ENCODE measurements at places on chromosomes 13 and 19.

DNA sequence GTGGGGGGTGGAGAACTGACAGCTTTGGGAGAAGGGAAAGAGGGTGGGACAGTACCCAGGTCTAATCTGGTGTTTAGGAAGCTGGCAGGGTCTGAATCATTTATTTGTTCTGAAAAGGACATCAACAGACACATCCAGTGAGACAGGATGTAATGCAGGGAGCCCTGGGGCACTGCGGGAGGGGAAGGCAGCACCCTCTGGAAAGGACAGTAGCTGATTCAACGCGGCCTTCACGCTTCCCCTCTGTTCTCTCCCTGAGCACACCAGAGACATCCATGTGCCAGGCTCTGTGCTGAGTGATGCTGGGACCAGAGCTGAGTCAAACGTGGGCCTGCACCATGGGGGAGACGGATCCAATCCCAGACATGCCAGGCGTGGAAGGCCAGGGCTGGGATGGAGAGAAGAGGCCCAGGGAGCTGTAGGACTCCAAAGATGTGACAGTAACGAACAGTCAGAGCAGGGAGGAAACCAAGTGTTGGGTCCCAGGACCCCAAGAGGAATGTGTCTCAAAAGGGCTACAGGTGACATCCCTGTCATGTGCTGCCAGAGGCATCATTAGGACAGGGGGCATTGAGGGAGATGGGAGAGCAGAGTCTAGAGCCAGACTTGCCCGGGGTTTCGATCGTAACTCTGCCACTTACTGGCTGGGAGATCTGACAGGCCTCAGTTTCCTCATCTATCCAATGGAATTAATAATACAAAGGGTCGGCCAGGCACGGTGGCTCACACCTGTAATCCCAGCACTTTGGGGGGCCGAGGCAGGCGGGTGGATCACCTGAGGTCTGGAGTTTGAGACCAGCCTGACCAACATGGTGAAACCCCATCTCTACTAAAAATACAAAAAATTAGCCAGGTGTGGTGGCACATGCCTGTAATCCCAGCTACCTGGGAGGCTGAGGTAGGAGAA, 1.7 kb downstream of the ETFB start:
- DNase-seq = no peak

DNA sequence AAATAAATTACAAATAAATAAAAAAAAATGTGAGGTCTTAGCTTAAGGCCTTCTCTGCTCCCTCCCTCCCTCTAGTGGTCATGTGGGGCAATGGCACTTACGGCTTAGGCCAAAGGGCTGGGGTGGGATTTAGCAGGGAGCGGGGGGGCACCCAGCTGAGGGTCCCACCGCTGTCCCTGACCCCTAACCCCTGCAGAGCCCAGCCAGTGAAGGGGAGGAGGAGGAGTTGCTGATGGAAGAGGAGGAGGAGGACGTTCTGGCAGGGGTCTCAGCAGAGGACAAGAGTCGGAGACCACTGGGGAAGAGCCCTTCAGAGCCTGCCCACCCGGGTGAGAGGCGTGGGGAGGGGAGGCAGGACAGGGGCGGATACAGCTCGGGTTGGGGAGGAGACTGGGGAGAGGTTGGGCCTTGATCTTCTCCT, 9.3 kb downstream of the MPND start:
- DNase-seq = peak; percentile 16

- DNase-seq = no peak
Measured at GRCh38 chr19:12756150-12756883, 4.7 kb downstream of the BEST2 start.

- no peak for DNase-seq
Measured at GRCh38 chr13:25249001-25249543, 38.2 kb downstream of the MTMR6 start.

- no peak for DNase-seq
Measured at GRCh38 chr13:79003989-79004898, 345.3 kb upstream of the OBI1 start.

DNA sequence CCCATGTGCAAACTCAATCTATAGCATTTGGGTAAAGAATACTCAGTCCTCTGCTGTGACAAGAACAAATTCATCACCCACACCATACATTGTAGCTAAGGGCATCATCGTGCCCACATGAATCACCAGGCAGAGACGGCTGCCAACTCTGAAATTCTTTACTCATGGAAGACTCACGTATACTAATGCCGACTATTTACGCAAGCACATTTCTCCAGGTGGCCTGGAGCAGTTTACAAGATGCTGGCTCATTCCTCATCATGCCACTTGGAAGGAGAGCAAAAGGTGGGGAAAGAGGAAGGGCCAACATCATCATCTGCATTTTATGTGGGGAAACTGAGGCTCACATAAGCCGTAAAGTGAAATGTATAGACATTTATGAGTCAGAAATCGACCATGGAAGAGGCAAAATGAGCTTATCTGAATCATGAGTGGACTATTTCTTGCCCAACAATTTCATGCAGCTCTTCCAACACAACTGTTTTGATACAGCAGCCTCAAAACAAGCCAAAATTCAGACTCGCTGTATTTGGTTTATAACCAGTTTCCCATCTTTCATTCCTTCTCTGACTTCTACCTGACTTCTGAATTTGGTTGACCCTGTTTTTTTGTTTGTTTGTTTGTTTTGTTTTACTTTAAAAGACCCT, 213.9 kb upstream of the SERP2 start:
- no peak for DNase-seq

DNA sequence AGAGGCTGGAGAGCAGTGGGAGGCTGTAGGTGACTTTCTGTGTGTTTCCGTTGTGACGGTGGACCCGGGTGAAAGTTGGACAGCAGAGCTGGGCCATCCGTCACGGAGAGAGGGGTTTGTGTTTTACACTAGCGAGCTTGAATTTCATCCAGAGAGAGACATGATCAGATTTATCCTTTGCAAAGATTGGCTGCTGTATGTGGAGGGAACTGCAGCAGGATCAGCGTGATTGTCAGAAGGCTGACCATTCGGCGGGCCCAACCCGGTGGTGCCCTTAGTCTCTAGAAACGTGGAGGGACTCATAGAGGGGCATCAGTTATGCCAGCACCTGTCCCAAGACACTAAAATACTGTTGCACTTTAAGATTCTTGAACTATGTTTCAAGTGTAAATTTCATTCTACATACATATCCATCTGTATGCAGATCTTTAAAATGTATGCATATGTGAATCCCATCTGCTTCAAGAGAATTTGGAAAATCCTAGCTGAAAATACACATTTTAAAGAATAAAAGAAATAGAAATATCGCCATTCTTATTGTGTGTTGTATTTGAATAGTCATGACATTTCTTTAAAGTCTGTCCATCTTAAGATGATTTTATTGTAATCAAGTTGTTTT, 7.0 kb downstream of the FAM124A start:
- DNase-seq = no peak

- no peak for DNase-seq
Measured at GRCh38 chr13:44542361-44542760, 33.8 kb downstream of the TSC22D1 start.

- DNase-seq = no peak
Measured at GRCh38 chr19:53910170-53910518, 1.1 kb downstream of the CACNG7 start.

- no peak for DNase-seq
Measured at GRCh38 chr13:35923347-35923746, 207.8 kb downstream of the DCLK1 start.

- no peak for DNase-seq
Measured at GRCh38 chr13:39760521-39760920, 105.1 kb downstream of the COG6 start.

DNA sequence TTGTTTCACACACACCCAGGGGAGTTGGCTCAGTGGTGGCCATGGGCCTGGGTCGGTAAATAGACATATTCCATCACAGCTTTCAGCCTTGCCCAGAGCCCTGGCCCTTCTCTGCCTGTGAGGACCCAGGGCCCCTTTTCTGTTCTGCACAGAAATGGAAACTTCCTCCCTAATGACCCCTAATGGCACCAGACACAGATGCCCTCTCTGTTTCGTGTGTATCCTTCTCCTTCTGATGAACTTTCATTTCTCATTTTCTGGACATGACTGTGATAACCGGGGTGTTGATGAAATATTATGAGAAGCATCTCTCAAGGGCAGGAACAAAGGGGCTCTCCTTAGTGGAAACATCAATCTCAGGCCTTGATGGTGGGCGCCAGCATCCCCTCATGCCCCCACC, 12.8 kb downstream of the LILRA1 start:
- DNase-seq = no peak

DNA sequence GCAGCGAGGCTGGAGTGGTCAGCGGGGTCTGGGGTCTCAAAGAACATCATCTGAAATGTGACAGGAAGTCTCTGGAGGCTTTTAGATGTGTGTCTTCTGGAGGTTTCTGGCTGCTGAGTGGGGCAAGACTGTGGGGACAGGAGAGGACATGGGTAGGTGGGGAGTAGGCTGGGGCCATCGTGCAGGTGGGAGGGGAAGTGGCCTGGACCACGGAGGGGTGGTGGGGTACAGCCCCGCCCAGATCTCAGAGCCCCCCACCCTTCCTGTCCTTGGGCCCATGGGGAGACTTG, 6.2 kb downstream of the AP1M1 start:
- DNase-seq = no peak

DNA sequence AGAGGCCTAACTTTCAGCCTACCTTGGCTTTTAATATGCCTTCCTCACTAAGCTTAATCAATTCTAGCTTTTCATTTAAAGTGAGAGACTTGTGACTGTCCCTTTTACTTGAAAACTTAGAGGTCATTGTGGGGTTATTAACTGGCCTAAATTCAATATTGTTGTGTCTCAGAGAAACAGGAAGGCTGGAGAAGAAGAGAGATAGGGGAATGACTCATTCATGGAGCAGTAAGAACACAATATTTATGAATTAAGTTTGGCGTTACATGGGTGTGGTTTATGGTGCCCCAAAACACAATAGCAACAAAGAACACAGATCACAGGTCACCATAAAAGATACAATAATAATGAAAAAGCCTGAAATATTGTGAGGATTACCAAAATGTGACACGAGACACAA, 612.1 kb downstream of the TBC1D4 start:
- no peak for DNase-seq

DNA sequence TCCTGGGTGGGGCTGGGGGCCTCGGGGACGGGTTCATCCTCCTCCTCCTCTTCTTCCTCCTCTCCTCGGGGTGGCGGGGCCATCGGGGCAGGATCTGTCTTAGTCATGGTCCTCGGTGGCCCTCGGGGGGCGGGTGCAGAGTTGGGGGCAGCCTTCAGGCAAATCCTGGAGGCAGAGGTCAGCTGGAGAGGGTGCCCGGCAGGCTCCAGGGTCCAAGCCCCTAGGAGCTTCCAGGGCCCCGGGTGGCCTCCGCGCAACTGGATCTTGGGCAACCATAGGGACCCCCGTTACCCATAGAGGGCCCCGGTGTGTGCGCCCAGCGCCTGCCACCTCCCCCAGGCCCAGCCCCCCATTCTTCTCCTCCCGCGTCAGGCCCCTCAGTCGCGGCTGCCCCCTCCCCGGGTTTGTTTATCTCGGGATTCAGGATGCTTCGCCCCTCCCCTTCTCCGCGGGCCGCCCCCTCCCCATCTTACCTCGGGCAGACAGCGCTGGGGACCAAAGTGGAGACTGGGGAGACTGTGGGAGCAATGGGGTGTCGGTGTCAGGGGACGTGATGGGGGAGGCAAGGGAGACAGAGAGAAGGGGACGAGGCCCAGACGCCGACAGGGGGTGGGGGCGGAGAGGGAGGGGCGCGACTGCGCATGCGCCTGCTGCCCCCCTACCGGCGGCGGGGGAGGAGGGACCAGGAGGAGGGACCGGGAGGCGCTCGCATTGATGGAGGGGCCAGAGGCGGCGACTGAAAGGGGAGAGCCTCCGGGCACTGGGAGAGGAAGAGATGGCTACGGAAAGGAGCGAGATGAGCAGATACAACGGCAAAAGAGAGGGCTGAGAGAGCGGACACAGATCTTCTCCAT, at the start of gene CLIP3:
TSS of gene CLIP3 (minus strand) at position 623 of the 854 bp plus-strand sequence. CDS start at position 107, 516 bp downstream.
- DNase-seq = peak; percentile 15

DNA sequence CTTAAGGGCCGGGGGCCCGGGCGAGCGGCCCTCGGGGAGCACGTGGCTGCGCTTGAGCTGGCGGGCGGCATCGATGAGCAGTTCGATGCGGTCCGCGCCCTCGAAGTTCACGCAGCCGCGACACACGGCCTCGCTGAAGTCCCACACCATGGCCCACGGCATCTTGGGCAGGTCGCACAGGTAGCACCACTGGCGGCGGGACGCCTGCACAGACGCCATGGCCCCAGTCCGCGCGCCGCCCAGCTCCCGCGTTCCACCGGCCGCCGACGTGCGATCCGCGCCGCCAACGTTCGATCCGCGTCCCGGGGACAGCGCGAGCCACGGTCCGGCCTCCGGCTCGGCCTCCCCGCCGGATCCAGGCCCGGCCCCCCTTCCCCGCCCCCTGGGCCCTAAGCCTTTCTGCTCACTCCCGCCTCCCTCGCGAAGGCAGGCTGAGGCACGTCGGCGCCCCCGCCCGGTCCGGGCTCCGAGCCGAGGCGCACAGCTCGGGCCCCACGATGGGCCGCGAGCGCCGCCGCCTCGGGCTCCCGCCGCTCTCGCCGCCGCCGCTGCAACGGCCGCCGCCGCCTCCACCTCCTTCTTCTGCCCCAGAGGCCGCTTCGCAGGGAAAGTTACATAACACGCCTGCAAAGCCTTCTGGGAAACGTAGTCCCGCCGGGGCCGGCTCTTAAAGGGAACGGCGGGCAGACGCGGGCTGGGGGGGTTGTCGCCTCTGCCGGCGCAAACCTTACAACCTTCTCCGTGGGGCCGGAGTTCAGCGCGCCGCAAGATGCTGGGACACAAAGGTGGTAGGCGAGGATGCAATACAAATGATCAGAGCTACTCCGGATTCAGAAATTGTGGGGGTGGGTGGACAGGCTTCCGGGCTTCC, at the start of gene IRF2BP1:
TSS of gene IRF2BP1 (minus strand) at position 586 of the 871 bp plus-strand sequence. CDS start at position 219, 367 bp downstream.
- DNase-seq = peak; percentile 77

DNA sequence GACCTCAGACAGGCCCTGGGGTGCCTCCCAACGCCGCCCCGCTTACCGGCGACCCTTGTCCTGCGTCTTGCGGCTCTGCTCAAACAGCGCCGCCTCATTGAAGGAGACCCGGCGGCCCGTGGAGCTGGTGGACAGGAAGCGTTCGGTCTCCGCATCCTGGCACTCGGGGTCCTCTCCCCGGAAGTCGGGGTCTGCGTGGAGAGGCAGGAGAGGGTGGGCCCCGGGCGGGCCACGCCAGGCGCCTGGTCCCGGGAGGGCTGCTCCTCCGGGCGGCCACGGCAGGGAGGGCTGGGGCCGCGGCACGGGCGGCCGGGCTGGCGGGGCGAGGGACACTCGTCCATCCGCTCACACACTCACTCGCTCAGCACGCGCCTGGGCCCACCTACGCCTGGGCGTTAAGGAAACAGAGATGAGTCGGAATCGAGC, 2.8 kb downstream of the CBARP start:
- DNase-seq = no peak

- no peak for DNase-seq
Measured at GRCh38 chr13:94057618-94058186, 421.8 kb downstream of the DCT start.
